HT-29 (cell line): ENCODE measurements at places on chromosomes 7 and 10. TPM values are rescaled to one million over a fixed set of nuclear protein-coding genes. Genes with fewer than 3 reads are reported as not detected.

The OR13A1 gene
- not detected in 2 replicates for total RNA-seq

The VDAC2 gene
- 66.0 and 83.2 TPM in 2 replicates for total RNA-seq

The TMEM225B gene
- total RNA-seq: 0.05 TPM in 1 of 2 replicates, not detected in the other

The TMEM184A gene
- 47.2 and 50.9 TPM in 2 replicates for total RNA-seq

The ECHS1 gene
- total RNA-seq: 160 and 179 TPM in 2 replicates

The ACTL6B gene
- 0.13 TPM in 1 of 2 replicates, not detected in the other for total RNA-seq

The TMEM120A gene
- total RNA-seq: 29.3 and 32.8 TPM in 2 replicates

GRCh38 chr10:98328163-98328562 is 60.2 kb upstream of the LOXL4 start:
- DNase-seq: no peak

GRCh38 chr7:2864999-2865670 is 21.0 kb upstream of the GNA12 start:
- peak; percentile 95 for DNase-seq

DNA sequence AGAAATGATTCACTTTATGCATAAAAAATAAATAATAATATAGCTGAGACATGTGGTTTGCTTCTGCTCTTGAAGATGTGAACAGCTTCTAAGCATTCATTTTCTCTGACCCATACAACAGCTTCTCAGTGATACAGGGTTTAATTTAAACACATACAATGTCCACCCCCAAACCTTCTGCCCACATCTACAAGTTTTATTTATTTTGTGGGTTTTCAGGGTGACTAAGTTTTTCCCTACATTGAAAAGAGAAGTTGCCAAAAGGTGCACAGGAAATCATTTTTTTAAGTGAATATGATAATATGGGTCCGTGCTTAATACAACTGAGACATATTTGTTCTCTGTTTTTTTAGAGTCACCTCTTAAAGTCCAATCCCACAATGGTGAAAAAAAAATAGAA is 17.2 kb downstream of the INHBA start:
- no peak for DNase-seq

DNA sequence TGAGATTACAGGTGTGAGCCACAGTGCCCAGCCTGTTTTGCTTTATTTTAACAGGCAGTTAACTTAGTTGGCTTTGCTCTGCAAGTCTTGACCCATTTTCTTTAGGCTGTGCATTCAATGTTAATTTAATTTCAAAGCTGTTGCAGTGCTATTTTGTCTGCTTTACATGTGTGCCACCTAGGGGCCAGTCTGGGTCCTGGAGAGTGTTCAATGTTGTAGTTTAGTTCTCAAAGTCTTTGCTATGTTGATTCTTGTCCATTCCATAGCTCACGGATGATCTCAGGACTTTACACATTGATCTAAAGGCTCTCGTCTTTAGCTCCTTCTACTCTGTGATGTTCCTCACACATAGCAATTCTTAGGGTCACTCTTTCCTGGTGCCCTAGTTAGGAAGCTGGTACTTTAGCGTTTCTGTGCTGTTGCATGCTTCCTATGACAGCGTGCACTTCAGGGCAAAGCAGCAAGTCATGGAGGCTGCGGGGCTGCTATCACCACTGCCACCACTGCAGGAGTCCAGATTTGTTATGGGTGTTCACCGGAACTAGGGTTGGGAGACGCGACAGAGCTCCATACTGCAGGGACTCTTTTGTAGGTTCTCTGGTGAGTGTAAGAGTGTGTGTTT is 16.4 kb upstream of the ABCA13 start:
- DNase-seq: peak; percentile 84

GRCh38 chr10:28811639-28812349 is 134.5 kb downstream of the BAMBI start:
- DNase-seq: no peak

DNA sequence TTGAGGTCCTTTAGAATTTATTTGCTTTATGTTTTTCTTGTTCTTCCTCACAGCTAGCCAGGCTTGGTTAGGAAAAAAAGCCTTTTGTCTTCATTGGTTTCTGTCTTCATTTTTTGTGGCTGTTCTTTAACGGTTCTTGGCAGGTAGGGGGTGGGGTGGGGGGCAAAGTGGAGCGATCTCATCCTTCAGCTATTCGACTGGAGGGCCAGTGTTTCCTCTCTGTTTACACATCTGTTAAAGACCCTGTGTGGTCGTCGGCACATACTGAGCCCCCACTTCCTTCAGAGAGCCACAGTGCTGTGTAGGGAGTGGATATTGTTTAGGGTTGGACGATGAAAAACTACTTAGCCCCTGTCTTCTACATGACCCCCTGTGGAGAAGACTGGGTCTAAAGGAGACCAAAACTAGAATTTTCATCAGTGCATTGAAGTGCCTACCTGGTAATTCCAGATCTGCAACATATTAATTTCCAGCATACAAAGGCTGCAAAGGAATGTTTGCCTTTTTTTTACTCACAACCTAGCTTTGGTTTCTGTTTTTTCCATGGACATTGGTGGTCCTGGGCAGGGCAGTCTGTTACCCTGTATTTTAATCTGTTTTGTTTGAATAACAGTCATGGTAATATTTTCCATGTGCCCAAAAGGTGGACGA is 29.0 kb downstream of the PRPF18 start:
- DNase-seq: no peak

GRCh38 chr7:158549176-158549615 is 38.4 kb downstream of the PTPRN2 start:
- DNase-seq: no peak

GRCh38 chr10:51124852-51125251 is 50.6 kb downstream of the PRKG1 start:
- no peak for DNase-seq

- no peak for DNase-seq
Measured at GRCh38 chr10:51031950-51032349, 42.3 kb upstream of the PRKG1 start.

DNA sequence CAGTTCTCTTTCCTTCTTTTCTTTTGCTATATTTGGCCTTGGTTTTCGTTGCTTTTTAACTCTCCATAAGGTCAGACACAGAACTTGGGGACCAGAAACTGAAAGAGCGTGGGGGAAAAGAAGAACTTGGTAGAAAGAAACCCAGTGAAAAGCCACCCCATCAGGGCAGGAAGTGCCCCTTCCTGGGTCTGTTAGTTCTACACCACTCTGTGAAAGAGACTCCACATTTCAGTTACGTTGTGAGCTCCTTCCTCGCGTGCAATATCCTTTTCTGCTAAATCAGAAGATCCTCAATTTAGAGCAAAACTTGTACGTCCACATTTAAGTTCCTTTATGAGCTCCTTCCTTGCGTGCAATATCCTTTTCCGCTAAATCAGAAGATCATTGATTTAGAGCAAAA is 220.6 kb upstream of the FOXK1 start:
- no peak for DNase-seq

DNA sequence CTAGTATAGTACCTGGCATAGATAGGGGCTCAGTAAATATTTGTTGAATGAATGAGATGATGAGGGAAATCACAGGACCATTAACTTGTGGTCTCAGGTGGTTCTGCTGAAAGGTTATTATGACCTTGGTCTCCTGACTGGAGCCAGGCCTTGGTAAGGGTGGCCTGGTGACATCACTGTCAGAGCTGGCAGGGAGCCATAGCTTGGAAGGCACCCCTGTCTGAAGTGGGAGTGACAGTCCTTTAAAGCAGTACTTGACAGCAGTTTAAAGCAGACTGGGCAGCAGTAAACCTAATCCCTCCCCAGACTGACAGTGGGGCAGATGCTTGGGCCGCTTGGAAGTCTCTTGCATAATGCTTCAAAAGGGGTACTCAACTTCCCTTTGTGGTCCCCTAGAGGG is 13.4 kb downstream of the DPCD start:
- no peak for DNase-seq

GRCh38 chr7:105462765-105463420 is 59.2 kb downstream of the PUS7 start:
- no peak for DNase-seq

GRCh38 chr10:78549140-78549935 is 515.7 kb downstream of the RPS24 start:
- DNase-seq: no peak

DNA sequence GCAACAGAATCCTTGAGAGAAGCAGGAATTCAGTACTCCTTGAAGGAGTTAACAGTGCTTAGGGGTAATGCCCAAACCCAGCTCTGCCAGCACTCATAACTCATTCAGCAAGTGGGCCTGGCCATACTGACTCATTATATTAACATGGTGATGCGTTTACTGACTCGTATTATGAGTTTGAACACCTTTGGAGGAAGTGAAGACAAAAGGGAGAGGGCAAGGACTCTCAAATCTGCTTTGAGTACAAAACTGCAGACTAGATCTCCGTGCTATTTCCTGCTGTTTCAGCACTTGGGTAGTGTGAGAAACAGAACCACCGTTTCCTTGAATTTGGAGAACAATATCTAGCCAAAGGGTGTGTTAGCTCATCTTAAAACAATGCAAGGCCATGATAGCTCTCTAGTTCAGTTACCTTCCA is 30.8 kb downstream of the SLC16A9 start:
- DNase-seq: no peak

GRCh38 chr10:4652111-4653010 is 173.6 kb upstream of the AKR1E2 start:
- DNase-seq: no peak

- no peak for DNase-seq
Measured at GRCh38 chr7:121519548-121520521, 123.7 kb upstream of the FAM3C start.

GRCh38 chr7:36171503-36171902 is 18.4 kb downstream of the EEPD1 start:
- DNase-seq: no peak

DNA sequence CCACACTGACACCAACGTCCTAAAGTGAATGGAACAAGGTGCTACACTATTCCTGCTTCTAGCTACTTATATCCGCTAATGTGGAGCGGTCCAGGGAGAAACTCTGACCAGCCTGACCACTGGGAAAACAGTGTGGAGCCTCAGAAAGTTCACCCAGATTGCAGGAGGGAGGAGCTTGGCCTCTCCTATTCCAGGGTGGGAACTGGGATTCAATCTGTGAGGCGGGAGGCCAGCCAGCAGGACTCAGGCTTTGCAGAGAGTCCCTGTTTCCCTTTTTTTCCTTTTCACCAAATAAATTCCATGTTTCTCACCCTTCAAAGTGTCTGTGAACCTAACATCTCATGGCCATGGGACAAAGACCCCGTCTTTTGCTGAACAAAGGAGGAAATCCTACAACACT is 86.4 kb upstream of the SEMA3C start:
- DNase-seq: no peak

DNA sequence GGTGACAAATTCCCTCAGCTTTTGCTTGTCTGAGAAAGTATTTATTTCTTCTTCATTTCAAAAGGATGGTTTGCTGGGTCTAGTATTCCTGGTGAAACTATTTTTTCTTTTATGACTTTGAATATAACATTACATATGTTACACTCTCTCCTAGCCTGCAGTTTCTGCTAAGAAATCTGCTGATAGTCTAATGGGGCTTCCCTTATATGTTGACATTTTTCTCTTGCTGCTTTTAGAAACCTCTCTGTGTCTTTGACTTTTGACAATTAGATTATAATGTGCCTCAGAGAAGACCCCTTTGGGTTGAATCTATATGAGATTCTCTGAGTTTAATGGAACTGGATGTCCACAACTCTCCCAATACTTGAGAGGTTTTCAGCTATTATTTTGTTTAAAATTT is 33.8 kb upstream of the SRI start:
- no peak for DNase-seq

GRCh38 chr10:44830022-44830421 is 81.1 kb upstream of the TMEM72 start:
- peak; percentile 47 for DNase-seq

GRCh38 chr10:76202777-76203176 is 771.4 kb downstream of the LRMDA start:
- no peak for DNase-seq
